DMS 273 treated with DMSO at 0.1 percent for 48 hours (cell line): ENCODE measurements at places on chromosomes 5 and 9.

GRCh38 chr9:4048441-4048840, 251.4 kb downstream of the GLIS3 start:
- no peak for DNase-seq

DNA sequence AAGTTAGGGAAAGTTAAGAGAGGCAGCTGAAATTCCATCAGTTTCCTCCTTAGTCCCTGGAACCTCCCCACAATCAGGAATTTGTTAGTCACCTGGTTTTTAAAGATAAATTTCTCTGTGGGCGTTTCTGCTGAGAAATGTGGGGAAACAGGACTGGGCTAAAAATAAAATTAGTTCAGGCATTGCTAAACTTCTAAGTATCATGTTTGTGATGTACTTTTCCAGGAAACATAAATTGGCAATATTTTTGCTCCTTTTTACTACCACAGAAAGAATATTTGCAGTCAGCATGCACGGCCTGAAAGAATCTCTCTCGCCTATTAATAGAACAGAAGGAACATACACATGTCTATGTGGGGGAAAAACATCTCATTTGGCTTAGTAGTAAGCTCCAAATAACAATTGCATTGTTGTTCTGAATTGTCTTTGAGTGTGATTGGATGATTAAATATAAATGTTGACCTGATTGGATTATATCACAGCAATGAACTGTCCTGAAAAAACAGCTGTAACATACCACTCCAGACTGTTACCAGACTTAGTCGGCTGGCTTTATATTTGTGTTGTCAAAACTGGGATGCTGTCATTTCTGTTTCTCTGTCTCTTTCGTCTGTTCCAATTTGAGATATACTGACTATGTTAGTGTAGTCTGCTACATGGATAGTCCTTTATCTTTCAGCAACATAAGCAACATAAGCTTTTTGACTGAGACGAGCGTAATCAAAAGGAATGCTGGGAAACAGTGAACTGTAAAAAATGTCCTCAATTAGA, 12.9 kb downstream of the TJP2 start:
- no peak for DNase-seq

DNA sequence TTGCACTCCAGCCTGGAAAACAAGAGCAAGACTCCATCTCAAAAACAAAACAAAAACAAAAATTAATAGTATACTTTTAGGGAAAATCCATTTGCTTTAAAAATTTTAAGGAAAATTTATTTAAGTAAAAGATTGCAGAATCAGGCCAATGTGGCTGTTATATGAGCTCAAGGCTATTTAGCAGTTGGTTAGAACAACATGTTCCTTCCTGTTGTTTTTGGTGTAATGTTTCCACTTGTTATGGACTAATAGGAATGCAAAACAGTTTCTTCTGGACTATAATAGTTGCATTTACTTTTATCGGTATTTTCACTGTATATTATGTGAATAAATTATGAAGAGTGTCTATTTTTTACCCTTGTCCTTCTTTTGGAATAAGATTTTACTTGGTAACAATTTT, 3.0 kb upstream of the CDC42SE2 start:
- DNase-seq = no peak

GRCh38 chr5:167644619-167645018, 646.8 kb upstream of the WWC1 start:
- DNase-seq = no peak

GRCh38 chr9:9901624-9902023, 711.2 kb downstream of the PTPRD start:
- DNase-seq = no peak

GRCh38 chr5:100560860-100561259, 25.7 kb downstream of the FAM174A start:
- DNase-seq = no peak

DNA sequence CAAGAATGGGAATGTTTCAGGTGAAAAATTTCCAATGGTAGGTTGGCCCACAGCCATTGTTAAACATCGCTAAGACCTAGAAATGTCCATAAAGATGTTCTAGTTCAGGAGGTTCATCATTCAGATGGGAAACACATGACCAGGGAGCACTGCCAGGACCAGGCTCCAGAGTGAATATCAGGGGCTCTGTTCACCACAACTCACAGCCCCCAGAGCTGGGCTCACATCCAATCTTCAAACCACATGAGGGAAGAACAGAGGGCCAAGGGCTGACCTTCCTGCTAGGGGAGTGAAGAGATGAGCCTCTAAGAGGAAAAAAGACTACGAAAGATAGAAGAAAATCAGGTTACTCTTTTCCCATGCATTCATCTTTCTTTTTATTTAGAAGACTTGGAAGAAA, 205.8 kb downstream of the SEMA5A start:
- no peak for DNase-seq

DNA sequence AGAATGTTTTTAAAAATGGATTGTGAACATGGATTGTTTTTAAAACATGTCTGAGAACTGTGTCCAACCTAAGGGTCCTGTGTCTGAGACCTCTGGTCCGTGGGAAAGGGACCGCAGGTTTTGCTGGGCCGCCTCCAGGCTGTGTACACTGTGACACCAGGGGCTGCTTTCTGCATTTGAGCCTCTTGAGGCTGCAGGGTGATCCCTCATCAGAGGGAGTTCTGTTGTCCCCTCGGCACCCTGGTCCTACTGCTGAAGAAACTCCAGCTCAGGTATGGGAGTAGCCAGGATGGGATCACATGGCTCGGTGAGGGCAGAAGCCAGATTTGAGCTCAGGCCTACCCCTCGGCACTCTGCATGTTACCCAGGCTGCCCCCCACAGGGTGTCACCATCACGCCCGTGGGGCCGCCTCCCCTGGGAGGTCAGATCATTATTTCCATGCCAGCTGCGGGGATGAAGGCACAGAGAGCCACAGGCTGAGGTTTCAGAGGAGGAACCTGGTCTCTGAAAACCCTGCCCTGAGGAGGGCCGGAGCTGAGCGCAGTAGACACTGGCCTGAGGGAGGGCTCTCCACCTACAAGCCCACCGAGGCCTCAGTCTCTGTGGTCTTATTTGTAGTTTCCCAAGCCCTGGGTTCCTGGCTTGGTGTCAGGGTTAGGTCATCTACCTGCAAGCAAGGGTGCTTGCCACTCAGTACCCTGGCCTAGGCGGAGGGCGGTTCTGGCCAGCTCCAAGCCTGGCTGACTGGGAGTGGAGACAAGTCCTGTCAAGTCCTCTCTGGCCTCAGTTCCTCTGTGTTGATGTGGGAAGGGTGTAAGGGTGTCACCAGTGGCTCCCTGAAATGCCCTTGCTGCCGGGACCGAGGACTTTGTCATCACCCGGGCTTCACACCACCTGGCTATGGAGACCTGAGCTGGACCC, 2.8 kb downstream of the PRR7 start:
- no peak for DNase-seq

DNA sequence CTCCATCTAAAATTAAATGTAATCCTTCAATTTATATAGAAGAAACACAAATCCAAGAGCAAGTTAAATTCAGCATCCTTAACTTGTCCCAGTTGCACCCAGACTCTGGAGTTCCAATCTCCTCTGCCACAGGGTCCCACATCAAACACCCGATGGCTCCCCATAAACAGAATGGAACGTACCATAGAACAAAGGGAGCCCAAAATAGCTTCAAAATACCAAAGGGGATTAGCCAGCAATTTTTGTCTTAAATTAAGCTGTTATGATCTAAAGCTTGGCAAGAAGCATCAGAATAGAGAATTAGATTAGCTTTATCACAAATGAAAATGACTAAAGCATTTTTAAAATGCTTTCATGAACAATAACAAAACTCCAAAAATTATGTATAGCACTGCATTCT, 112.8 kb downstream of the FANCC start:
- no peak for DNase-seq

- DNase-seq = no peak
These were observed 984.4 kb upstream of the DMAC1 start for GRCh38 chr9:8783941-8784340.

DNA sequence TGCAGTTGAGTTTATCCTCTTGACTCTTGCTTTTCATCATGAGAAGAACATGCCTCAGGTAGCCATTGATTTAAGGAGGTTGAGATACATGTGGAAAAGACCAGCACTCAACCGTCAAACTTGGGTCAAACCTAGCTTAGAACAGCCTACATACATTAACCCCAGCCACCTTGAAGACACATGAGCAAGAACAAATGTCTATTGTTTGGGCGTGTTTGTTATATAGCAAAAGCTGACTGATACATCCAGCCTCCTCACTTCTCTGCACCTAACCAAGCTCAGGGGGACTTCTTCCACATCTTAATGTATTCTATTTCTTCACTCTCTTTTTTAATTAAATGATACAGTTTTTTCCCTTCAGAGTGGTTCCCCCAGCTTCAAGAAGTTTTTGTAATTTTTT, 28.7 kb downstream of the DRD1 start:
- DNase-seq = no peak

DNA sequence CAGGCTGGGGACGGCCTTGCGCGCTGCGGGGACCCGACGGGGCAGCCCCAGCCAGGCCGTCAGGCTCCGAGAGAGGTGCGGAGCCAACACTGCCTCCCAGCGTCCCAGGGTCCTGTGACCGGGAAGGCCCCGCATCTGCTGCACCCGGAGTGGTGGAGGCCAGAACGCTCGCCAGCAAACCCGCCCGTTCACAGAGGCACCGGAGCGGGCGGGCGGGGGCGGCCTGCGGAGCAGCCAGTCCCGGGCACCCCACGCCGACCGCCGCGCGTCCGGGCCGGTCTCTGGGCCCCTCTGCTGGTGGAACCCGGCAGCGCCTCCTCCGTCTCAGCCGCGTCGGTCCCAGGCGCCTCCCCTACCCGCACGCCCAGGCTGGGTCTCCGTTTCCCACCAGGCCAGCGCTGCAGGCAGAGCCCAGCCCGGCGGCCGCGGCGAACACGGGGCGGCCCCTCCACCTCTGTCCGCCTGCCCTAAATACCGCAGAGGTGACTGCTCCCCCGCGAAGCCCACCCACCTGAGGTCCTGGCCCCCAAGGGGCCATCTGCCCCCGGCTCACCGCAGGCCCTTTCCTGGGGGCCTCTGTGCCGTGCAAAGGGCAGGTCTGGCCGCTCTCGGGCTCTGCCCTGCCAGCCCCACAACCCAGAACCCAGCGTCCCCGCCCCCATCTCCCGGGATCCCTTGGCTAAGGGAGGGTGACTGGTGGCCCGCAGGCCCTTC, 15.9 kb downstream of the EXD3 start:
- DNase-seq = peak; percentile 14
